ENCODE measurements at places on chromosomes 5 and 9.

DNA sequence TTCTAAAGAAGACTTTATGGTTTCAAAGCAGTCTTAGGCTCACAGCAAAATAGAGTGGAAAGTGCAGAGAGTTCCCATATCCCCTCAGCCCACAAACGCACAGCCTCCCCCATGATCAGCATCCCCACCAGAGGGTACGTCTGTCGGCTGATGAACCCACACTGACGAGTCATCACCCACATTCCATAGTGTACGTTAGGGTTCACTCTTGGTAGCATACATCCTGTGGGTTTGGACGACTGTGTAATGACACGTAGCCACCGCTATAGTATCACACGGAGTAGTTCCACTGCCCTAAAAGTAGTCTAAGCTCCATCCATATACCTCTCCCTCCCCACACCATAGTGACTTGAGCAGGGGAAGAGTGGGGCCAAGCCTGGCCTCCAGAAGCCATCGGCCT is 135.7 kb upstream of the PHYKPL start:
- DNase-seq = no peak

DNA sequence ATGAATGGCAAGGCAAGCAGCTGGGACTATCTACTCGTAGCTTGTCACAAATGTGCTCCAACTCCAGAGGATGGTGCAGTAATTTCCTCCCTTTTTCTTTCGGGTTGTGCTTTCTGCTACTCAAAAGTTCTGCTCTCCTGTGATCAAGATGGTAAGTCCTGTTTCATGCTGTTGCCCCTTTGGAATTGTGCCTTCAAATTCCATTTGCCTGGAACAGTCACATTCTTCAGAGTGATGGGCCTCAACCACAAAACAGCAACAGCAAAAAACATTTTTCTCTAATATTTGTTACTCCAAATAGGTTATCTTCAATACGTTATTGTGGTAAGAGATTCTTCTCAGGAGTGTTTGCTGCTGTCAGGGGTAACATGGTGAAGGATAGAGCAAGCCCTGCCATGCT is 209.3 kb downstream of the PALM2AKAP2 start:
- no peak for DNase-seq

DNA sequence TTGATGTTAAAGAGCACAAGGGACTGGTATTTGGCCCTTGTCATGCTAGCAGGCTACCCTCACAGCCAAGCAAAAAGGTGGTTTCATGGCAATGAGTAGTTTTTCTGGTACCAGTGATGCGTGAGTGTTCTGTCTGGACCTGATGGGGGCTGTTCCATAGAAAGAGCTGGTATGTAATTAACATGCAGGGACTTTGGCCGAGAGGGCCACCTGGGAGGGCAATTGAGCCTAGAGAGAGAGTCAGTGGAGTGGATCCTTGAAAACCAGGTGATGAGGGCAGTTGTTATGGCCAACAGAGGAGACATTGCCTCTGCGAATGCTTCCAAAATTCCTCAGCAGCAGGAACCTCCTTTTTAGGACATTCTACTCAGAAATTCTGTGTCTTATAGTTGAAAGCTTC is 383.3 kb downstream of the PSAT1 start:
- no peak for DNase-seq

DNA sequence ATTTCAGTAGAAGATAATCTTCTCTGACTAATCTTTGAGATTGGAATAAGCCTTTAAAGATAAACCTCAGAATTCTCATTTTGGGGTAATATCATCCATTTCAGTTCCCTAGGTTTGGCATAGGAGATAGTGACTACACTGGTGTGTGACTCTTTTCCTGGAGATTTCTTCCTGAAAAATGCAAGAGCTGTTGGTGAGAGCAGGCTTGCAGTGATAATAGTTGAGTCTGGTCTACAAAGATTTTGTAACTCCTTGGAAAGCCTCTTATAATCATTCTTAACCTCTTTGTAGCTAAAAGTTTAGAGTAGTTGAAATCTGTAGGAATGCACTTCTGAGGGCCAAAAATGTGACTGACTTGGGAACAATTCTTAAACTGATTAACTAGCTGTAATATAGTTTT is 23.4 kb downstream of the RANBP17 start:
- DNase-seq = no peak

GRCh38 chr9:91934654-91935053 is 15.4 kb downstream of the ROR2 start:
- no peak for DNase-seq

DNA sequence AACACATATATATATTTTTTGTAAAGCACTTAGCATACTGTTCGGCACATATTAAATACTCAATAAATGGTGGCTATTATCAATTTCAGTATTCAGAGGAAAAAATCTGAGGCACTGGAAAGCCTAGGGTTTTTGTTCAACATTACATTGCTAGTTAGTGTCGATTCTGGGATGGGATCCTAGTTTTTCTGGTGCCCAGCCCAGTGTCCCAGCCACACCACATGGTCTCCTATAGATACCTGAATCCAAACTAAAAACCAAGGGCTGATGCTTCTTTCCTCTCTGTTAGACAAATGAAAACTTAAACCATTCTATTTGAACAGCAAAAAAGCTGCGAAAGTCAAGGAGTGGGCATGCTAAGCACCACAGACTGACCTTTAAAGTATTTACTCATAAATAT is 810.7 kb upstream of the DMAC1 start:
- DNase-seq = no peak

- no peak for DNase-seq
Observed at GRCh38 chr5:33936381-33937016, at the start of gene RXFP3. TSS of gene RXFP3 (plus strand) at chr5:33936386. CDS start at chr5:33936741, 355 bp downstream.

GRCh38 chr5:173963182-173963838 is 25.7 kb upstream of the C5orf47 start:
- DNase-seq = peak; percentile 37

DNA sequence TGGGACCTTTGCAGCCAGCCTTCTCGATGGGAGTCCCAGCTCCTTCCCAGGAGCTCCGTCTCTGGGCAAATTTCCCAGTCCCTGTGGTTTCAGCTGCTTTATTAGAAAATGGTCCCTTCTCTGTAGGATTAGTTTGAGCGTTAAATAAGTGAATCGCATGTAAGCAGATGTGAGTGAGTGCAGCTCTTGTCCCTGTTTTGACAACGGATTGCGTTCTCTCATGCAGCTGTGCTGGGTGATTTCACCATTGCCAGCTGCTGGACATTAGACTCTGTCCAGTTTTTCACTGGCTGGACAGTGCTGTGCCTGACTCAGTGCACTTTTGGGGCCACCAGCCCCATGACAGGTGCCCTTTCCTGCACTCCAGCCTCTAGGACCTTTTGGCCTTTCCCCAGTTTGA is 11.6 kb upstream of the CEL start:
- peak; percentile 56 for DNase-seq

- DNase-seq = no peak
Observed at GRCh38 chr5:94945656-94946055, 327.2 kb downstream of the SLF1 start.

DNA sequence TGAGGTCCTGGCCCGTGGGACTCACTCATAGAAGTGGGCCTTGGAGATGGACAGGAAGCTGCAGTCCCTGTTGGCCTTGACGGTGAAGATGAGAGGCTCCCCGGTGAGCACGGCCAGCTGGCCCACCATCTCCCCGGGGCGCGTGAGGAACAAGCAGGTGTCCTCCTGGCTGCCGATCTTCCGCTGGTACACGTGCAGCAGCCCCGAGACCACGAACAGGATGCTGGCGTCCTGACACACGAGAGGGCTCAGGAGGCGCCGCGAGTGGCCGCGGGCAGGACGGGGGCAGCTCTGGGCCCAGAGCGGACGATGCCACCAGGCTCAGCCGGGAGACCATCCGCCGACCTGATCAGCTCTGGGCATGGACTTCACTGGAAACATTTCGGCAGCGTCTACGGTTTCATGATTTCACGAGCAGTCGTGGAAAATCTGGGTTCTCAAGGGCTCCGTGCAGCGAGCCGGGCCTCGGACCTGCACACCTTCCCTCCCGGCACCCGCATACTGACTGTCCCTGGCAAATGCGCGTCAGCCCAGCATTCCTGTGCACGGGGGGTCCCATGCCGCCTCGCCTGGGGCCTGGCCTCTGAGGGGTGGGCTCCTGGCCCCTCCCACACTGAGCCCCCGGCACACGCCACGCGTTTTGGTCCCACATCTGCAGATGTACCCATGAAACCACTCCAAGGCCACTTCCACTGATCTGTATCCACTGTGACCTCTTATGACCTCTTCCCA is 41.7 kb upstream of the NSMF start:
- no peak for DNase-seq

DNA sequence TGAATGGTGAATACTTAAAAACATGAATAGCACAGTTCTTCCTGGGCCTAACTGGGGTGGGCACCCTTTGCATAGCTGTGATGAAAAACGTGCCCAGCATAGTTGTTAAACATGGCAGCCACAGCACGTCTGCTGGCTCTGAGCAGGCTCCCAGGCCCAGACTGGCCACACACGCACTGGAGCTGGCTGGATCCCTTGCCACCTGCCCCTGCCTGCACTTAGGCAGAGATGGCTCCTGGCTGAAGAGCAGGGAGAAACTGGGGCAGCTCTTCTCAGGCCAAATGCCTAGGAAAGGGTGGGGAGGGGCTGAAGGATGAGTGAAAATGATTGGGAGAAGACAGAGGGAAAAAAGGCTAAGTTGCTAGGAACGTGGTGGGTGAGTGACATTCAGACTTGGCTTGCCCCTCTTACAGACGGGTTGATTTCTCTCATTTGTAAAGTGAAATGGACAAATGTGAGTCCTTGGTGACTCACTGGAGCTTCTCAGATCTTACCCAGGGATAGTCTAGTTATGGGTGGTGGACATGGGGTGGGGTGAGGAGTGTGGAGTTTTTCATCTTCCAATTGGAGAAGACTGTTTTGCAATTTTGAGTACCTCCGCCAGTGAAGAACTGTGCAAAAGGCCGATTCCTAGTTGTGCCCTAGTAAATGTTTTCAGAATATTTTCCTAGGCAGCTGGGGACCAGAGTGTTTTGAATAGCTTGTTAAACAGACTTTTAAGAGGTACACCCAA is 42.4 kb downstream of the TRIO start:
- DNase-seq = peak; percentile 86

GRCh38 chr9:77647267-77648233 is 572 bp downstream of the GNA14 start:
- no peak for DNase-seq

- no peak for DNase-seq
Observed at GRCh38 chr5:126189862-126190261, 233.3 kb upstream of the GRAMD2B start.

- DNase-seq = no peak
Observed at GRCh38 chr5:38226091-38226490, 32.3 kb upstream of the EGFLAM start.

GRCh38 chr5:87551911-87552310 is 139.2 kb upstream of the CCNH start:
- DNase-seq = no peak

- DNase-seq = no peak
Observed at GRCh38 chr5:9713356-9713755, 83.2 kb upstream of the TAS2R1 start.

- no peak for DNase-seq
Observed at GRCh38 chr5:76565009-76565408, 58.2 kb downstream of the F2RL2 start.

GRCh38 chr5:112691758-112692157 is 45.9 kb upstream of the APC start:
- DNase-seq = no peak

- no peak for DNase-seq
Observed at GRCh38 chr9:95193067-95193466, 124.4 kb downstream of the FANCC start.

- no peak for DNase-seq
Observed at GRCh38 chr9:129408535-129409215, 212.2 kb downstream of the C9orf50 start.

GRCh38 chr9:95009459-95009858 is 283.0 kb downstream of the AOPEP start:
- no peak for DNase-seq

GRCh38 chr9:22863106-22863505 is 416.5 kb downstream of the DMRTA1 start:
- no peak for DNase-seq

GRCh38 chr5:89372176-89372575 is 489.2 kb upstream of the MEF2C start:
- DNase-seq = no peak

GRCh38 chr5:56366986-56367385 is 133.9 kb upstream of the ANKRD55 start:
- no peak for DNase-seq

- DNase-seq = no peak
Observed at GRCh38 chr5:96610747-96611146, 51.4 kb upstream of the CAST start.

Data from skeletal muscle cell (primary cell).